ENCODE measurements at places on chromosomes 12 and 14.

DNA sequence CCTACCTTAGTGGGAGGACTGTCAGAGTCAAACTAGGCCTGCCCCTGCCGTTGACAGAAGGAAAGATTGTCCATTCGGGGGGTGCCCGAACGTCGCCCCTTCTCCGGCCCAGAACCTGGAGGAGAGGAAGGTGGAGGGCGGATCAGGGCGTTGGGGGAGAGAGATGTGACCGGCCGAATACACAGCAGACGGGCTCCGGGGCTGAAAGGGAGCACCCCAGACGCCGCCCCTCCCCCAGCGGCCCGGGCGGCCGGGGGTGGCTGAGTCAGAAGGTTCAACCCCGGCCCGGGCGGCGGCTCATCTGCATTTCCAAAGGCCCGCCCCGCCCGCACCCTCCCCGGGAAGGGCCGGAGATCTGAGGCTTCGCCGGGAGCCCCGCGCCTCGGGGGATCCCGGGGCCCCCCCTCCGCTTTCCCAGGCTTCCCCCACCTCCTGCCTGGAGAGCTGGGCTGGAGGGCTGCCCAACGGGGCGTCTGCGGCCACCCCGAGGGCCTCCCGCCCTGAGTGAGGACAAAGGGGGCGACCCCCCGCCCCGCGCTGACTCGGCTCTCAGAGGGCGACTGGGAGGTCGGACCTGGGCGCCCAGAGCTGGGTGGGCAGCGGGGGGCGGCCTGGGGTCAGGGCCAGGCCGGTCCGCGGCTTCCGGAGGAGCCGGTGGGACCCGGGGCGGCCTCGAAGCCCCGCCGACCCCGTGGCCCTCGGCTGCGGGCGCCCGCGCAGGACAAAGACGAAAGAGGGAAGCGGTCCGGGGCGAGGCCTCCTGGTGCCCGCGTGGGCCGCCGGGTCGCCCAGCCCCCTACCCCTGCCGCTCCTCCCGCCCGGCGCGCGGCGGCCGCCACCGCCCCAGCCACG is 3.7 kb upstream of the SETD1B start:
- DNase-seq = peak; percentile 91

GRCh38 chr12:27869567-27869966 is 89.5 kb upstream of the MANSC4 start:
- no peak for DNase-seq

DNA sequence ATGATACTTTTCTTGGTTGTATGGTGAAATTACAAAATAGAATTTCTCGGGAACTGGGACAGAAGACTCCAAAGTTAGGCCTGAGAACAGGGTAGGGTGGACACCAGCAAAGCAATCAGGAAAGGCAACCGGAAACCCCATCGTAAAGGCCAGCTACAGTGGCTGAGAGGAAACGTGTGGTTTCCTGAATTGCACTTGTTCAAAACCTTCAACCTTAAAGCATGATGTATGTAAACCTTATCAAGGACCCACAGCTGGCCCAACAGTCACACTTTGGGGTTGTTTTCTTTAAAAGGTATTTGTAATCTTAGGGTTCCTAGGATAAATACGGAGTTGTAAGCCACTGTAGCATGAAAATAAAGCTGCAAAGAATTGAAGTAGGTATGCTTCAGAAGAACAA is 2.2 kb upstream of the PTGDR start:
- DNase-seq = no peak

DNA sequence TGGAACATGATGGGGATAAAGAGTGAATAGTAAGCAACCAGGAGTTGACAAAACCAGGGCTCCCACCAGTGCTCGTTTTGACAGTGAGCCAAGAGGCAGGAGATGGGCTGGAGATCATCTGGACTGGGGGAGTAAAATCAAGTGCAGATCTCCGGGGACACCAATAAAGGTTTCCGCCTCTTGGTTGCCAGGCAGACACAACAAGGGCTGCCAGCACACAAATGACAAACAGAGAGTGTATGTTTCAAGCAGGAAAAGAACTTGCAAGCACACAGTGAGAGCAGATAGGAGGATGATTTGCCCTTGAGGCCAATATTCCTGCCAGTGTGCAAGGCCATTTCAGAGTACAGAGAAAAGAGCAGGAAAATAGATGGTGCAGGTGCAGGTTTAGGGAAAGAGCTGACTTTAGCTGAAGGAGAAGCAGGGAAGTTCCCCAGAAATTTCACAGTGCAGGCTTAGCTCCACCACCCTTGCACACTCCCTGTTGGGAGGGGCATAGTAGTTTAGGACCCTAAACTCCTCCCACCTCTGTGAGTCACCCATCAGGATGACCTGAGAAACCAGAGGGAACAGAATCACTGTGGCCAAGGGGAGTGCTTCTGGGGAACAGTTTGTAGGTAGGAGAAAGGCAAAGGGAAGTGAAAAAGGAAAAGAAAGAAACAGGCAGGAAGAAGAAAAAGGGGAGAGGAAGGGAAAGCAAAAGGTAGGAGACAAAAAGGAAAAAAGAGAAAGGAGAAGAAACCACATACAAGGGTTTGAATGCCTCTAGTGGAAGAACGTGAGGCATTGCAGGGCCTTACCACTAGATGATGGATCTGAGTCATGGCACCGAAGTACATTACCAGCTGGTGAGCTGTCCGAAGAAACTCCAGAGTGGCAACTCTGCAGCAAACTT is 404.4 kb downstream of the SLC6A15 start:
- DNase-seq = peak; percentile 83

- DNase-seq = no peak
Observed at GRCh38 chr12:24360057-24360456, 410.6 kb upstream of the SOX5 start.

GRCh38 chr14:64659366-64659765 is 44.9 kb upstream of the PLEKHG3 start:
- peak; percentile 76 for DNase-seq

DNA sequence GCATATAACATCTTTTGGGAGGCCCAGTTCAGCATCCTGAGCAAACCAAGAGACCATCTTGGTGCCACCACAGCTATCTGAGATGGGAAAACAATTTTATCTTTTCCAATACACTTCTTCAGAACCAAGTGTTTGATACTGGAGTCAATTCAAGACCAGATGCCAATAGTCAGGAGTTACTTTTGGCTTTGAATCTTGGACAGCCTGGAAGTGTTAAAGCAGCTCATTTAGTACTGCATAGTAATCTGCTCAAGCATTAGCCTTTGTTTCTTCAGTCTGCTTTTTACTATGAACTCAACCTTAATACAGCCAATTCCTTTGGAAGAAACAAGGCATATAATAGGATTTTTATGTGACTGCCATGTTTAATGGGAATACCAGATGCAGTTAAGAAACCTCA is 81.9 kb upstream of the TSPAN8 start:
- DNase-seq = no peak

- peak; percentile 91 for DNase-seq
Observed at GRCh38 chr12:47277972-47278448, 198.3 kb upstream of the AMIGO2 start.
